Activated gamma-delta T cell (primary cell): ENCODE measurements at places on chromosomes 6 and 20.

- DNase-seq, result no peak
Observed at GRCh38 chr20:58431134-58431533, 42.1 kb downstream of the VAPB start.

DNA sequence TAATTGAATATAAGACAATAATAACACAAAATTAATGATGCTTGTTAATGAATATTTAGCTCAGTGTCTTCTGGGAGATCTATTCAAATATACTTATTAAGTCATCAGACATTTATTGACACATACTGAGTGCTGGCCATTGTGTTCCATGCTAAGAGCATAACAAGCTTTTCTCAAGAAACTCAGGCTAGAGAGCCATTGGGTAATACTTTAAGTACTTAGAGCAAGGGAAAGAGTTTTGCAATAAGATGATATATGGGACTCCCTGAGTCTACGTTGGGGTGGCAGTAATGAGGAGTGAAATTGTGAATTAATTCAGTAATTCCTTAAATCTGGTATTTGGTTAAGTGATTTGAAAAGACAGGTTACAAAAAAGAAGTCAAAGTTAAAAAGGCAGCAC, 11.1 kb downstream of the TMEM200A start:
- no peak for DNase-seq

GRCh38 chr6:140736231-140736630, 1361.8 kb upstream of the CITED2 start:
- DNase-seq, result no peak

DNA sequence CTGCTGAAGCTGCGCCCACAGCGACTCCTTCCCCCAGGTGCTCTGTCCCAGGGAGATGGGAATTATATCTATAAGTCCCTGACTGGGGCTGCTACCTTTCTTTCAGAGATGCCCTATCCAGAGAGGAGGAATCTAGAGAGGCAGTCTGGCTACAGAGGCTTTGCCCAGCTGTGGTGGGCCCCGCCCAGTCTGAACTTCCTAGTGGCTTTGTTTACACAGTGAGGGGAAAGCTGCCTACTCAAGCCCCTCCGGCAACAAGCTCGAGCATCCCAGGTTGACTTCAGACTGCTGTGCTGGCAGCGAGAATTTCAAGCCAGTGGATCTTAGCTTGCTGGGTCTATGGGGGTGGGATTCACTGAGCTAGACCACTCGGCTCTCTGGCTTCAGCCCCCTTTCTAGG, 152.5 kb upstream of the MAP3K7 start:
- no peak for DNase-seq

DNA sequence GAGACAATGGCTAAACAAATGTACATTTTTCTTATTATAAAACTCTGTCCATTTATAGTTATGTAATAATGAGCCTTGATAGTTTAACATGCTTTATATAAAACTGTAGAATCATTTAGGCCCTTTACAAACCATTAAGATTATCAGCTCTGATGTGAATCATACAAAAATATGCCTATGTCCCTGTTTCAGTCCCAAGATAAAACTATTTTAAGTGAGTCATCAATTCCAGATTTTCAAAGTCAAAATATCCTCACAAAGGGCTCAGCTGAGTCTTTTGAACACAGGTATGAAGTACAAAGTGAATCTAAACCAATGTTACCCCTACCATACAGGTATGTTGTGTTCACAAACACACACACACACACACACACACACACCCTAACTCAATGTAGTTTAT, 88.0 kb downstream of the PTPRK start:
- no peak for DNase-seq

GRCh38 chr6:104858642-104859041, 1.1 kb downstream of the HACE1 start:
- DNase-seq, result no peak

DNA sequence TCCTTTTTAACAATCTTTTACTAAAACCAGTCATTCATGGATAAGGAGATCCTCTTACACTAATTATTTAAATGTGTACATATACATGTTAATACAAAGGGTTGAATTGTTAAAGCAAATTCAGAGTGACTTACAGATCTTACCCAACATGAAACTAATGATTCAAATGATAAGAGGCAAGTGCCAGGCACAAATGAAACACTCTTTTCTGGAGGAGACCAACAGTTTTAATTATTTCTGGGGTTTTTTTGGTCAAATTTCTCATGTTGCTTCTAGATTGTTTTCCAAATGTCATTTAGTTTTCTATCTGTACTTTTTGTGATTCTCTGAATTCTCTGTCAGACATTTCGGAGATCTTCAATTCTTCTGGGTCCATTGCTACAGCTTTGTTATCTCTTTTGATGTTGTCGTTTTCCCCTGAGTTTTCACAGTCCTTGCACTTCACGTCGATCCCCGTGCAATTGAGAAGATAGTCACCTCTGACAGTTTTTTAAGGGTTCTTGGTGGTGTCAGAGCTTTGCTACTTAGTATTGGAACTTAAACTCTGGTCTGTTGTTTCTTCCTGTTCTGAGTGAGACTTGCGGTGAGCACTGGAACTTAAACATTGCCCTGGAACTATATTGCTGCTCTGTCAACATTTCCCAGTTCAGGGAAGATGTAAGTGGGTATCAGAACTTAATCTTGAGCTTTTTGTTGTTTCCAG, 23.2 kb downstream of the MAS1 start:
- DNase-seq, result no peak

DNA sequence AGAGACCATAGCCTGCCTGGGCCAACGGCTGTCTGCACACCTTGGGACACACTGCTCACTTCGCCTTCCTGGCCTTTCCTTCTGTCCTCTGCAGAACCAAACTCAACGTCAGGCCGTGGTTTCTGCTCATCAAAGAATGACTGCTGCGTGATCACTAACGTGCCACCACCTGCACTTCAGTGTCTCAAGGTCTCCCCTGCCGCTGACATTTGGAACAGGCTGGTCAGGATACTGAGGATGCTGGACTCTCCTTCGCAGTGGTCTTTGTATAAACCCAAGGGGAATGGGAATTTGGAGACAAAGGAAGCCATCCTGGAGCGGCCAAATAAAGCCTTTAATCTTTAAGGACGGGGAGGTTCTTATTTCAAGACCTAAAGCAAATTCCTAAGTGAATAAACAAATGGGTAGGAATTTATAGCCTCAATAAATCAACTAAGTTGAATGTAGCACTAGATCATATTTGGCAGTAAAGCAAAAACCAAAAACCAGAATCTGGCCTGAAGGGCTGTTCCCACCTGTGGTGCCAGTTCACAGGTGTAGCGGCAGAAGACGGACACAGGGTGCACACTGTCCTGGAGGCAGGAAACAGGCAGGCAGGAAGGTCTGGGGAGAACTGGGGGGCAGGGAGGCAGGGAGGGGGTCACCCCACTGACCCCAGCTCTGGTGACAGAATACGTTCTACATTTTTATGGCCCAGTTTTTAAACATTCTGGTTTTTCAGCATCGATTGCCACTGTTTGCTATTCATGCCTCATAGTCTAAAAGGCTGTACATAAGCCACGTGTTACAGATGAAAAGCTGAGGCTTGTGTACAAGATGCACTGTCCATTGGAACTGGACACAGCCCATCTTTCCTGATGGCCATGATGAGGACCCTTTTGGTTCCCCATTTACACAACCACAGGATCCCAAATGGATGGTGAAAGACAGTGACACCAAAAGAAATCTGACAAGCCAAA, 36.6 kb downstream of the ABHD12 start:
- no peak for DNase-seq

GRCh38 chr6:165721356-165721755, 58.3 kb upstream of the PDE10A start:
- DNase-seq, result no peak

- DNase-seq, result no peak
Observed at GRCh38 chr6:112501705-112502104, 154.6 kb downstream of the RFPL4B start.

DNA sequence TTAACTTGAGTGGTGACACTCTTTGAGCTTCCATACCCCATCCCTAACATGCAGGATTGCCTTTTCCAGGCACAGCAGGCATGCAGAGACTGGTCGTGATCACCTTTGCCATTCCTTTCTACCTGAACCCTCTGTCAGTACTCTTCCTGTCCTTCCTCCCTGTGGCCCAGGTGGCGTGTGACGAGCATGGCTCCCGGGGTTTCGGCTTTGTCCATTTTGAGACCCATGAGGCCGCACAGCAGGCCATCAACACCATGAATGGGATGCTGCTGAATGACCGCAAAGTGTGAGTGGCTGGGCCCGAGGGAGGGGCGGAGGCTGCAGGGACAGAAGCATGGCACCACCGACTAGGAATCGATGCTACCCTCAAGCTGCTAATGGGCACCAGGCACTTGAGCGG, 6.7 kb downstream of the PABPC1L start:
- DNase-seq, result no peak
